Stimulated activated CD4-positive, alpha-beta T cell treated with anti-CD3 and anti-CD28 coated beads, TNF-alpha, amount 100 ng/mL, for 1 hour (primary cell): ENCODE measurements at places on chromosomes 6 and 20.

GRCh38 chr6:42417641-42418112 is 34.0 kb downstream of the TRERF1 start:
- DNase-seq = no peak

DNA sequence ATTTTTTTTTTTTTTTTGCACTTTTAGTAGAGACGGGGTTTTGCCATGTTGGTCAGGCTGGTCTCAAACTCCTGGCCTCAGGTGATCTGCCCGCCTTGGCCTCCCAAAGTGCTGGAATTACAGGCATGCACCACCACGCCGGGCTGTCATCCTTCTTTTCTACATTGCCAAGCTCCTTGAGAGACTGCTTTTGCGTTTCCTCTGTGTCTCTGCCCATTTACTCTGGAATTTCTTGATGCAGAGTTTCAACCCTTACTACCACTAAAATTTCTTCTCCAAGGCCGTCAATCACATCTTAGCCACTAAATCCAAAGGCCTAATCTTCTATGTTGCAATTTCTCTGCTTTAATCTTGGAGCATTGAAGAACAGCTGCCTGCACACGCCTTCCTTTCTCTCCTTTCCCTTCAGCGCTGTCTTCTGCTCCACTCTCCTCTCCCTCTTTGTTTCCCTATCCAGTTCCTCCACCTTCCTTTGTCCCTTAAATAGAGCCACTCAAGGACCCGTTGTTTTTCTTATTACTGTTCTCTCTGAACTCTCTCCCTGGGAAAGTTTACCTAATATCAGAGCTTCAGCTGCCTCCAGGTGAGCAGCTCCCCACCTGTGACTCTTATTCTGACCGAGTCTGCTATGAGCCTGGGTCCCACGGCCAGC is 98.8 kb downstream of the SLC35B3 start:
- DNase-seq = no peak

- DNase-seq = no peak
These were observed 275.5 kb downstream of the PTPRK start for GRCh38 chr6:128244751-128245405.

GRCh38 chr6:116033687-116034303 is 26.9 kb downstream of the FRK start:
- no peak for DNase-seq

GRCh38 chr6:8855411-8855810 is 420.1 kb upstream of the SLC35B3 start:
- DNase-seq = no peak

GRCh38 chr20:23436681-23437080 is 2.8 kb upstream of the CSTL1 start:
- no peak for DNase-seq

GRCh38 chr6:118553132-118553531 is 5.0 kb downstream of the PLN start:
- no peak for DNase-seq

DNA sequence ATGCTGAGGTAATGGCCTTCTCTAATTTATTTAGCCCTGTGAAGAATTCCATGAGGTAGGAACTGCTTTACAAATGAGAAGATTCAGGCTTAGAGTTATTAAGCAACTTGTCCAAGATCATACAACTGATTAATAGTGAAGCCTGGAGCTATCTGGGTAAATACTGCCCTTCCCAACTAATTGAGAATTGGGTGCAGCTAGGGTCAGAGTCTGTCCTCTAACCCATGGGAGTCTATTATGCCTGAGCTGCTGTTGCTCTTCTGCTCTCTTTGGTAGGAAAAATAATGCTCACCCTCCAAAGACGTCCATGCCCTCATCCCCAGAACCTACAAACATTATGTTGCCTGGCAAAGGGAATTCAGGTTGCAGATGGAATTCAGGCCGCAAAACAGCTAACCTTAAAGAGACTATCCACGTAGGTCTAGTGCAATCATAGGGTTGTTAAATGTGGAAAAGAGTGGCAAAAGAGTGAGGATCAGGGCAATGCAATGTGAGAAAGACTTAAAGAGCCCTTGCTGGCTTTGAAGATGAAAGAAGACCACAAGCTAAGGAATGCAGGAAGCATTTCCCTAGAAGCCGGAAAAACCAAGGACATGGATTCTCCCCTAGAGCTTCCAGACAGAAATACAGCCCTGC is 90.1 kb downstream of the SPTLC3 start:
- DNase-seq = no peak

DNA sequence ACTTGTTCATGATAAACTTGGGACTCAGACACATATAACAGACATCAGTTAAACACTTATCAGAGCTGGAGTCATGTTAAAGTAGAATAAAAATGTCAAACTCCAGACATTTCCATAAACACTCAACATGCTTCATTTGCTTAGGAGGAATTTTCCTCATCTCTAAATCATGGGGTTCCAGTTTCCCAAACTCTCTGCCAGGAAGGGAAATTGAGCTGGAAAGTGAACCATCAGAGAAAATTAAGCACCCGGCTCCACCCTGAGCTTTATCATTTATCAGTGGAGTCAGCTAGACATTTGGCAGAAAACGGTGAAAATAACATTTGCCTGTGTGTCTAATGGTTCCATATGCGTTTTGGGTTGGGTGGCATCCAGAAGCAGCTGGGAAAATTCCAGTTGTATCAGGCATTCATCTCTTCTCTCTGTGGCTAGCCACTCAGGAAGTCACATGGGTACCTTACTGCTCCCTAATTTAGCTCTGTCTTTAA is 25.3 kb upstream of the ZNFX1 start:
- no peak for DNase-seq

DNA sequence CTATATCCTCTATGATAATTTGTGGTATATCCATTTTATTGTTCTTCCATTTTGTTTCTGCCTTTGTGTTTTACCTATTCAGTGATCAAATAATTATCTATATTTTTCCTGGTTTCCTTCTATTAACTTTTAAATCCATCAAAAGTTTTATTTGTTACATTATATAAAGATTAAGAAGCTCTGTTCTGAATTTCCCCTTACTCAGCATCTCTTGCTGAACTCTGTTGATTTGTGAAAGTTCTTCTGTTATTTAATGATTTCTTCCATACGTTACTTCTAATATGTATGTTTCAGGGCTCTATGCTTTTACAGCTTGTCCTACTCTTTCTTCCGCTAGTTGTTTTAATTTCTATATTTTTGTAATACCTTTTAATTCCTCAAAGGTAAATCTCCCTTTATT is 87.1 kb downstream of the LIN28B start:
- no peak for DNase-seq
